HFF-Myc (cell line): ENCODE measurements at places on chromosomes 11 and 22.

DNA sequence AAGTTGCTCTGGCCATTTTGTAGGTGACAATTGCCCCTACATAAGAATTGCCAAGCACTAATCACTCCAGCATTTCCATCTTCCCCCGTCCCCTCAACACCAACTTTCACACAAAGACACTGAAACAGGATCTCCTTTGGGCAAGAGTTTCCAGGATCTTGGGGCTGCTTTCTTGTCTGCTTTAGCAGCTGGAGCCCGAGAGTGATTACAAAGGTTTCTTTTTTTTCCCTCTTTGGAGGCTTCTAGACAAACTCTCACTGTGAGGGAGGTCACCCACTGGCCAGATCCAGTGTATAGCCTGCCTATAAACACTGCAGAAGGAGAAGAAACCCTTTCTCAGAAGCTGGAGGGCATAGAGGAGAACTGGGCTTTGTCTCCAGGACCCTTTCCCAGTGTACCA lies 92.5 kb downstream of the APIP start:
- no peak for DNase-seq

GRCh38 chr11:17350455-17351171 lies 987 bp upstream of the NCR3LG1 start:
- no peak for DNase-seq

GRCh38 chr11:122922893-122923292 lies 40.3 kb downstream of the JHY start:
- no peak for DNase-seq

- no peak for DNase-seq
Measured at GRCh38 chr11:2583605-2583958, 116.2 kb downstream of the KCNQ1OT1 start.

GRCh38 chr22:49412236-49412635 lies 415.4 kb downstream of the BRD1 start:
- no peak for DNase-seq

- DNase-seq, result no peak
Measured at GRCh38 chr22:29469755-29470154, 10.3 kb upstream of the NEFH start.
